ENCODE measurements at places on chromosomes 5 and 9.

GRCh38 chr9:108863891-108864290 lies 1.8 kb downstream of the ACTL7A start:
- DNase-seq, result no peak

GRCh38 chr5:38029397-38030065 lies 189.7 kb upstream of the GDNF start:
- no peak for DNase-seq

- DNase-seq, result no peak
Measured at GRCh38 chr5:32458880-32459495, 14.4 kb upstream of the ZFR start.

- no peak for DNase-seq
Measured at GRCh38 chr5:117249086-117249815, 674.6 kb upstream of the SEMA6A start.

- no peak for DNase-seq
Measured at GRCh38 chr5:18051953-18052352, 417.7 kb downstream of the TAF11L14 start.

GRCh38 chr9:124834591-124834990 lies 18.7 kb upstream of the WDR38 start:
- DNase-seq, result peak; percentile 72

DNA sequence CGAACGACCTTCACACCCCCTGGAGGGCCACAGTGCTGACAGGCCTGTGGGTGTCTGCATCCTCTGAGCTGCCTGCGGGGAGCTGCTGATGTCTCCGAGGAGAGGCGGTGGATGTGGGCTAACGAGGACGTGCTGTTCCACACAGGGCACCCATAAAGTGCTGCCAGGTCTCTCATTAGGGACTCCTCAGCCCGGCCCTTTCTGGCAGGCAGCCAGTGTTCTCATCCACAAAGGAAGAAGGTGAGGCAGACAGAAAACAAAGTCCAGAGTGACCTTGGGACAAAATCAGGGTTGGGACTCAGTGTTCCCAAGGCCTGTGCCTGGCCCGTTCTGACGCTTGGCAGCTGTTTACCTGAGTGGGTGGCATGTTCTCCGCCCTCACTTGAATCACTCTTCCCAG lies 29.3 kb downstream of the CARTPT start:
- no peak for DNase-seq

DNA sequence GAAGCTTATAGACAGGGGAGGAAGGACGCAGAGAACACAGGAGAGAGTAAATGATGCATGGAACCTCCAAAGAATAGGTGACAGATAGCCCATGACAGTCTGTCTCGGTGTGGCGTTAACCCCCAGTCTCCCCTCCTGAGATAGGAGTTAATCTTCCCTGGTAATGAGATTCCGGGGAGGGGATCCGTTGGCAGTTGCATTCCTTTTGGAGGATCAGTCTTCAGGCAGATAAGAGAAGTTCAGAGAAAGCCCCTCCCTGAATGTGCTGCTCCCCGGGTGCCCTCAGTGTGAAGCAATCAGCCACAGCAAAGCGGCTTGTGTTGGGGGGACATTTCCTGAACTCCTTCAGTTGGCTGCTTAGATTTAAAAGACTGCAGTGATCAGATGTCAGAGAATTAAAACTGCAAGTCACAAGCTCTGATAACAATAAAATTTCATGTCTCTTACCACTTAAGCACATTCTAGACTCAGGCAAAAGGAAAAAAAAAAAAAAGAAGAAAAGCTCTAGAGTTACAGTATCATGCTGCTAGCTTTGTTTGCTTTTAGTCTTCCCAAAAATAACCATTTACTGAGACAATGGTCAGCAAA lies 121.1 kb downstream of the EGFLAM start:
- no peak for DNase-seq

- DNase-seq, result no peak
Measured at GRCh38 chr5:63812693-63813092, 149.6 kb downstream of the HTR1A start.

GRCh38 chr9:115207003-115207836 lies 89.3 kb upstream of the TNC start:
- DNase-seq, result peak; percentile 72

DNA sequence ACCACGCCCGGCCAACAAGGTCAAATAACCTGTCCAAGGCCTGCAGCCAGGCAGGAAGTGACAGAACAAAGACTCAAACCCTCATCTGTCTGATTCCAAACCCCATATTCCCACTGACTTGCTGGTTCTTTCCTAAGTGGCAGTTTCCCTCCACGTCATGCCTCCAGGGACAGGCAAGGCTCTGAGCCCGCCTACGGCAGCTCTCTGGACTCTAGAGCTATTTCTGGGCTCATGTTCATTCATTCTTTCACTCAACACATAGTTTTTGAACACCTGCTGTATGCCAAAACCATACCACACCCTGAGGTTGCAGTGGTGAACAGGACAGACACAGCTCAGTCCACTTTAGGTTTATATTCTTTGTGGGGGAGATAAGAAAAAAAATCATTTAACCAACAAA lies 5.2 kb upstream of the FBP1 start:
- DNase-seq, result no peak

DNA sequence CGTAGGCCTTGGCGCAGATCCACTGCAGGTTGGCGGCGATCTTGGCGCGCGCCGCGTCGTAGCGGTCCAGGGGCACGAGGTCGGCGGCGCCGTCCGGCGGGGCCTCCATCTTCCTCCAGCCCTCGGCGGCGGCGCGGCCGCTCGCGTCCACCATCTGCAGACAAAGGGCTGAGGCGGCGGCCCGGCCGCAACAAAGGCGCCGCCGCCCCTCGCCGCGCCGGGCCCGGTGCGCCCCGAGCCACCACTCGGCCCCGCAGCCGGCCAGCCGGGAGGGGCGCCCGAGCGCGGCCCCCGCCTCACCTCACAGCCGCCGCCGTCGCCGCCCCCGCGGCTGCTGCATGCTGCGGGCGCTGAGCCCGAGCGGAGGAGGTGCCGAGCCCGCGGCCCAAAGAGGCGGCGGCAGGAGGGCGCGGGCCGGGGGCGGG lies 328 bp downstream of the CAMSAP1 start:
- DNase-seq, result peak; percentile 53

DNA sequence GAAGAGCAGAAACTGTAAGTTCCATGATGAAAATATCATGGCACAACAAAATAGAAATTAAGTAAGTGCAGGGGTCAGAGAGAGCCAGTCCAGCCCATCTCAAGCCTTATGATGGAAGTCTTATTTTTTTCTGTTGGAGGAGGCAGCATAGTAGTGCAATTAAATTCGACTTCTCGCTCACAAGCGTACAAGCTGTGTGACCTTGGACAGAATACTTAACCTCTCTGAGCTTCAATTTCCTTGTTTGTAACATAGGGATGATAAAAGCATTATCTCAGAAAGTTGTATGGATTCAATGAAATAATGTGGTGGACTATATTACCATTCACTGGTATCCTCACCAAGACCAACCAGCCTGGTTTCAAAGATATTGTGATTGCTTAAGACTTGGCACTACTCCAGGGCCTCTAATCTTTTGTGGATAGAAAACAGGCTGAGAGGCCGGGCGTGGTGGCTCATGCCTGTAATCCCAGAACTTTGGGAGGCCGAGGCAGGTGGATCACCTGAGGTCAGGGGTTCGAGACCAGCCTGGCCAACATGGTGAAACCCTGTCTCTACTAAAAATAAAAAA lies 26.8 kb upstream of the MVB12B start:
- no peak for DNase-seq

DNA sequence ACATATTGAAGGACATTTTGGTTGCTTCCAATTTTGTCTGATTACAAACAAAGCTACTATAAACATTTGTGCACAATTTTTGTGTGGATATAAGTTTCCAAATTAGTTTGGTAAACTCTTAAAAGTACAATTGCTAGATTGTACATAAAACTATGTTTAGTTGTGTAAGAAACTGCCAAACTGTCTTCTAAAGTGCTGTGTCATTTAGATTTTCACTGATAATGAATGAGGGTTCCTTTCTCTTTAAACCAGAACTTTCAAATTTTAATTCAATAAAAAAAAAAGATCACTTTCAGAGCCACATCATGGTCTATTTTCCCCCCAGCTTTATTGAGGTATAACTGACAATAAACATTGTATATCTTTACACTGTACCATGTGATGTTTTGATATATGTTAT lies 74.0 kb upstream of the TRPC7 start:
- DNase-seq, result no peak

DNA sequence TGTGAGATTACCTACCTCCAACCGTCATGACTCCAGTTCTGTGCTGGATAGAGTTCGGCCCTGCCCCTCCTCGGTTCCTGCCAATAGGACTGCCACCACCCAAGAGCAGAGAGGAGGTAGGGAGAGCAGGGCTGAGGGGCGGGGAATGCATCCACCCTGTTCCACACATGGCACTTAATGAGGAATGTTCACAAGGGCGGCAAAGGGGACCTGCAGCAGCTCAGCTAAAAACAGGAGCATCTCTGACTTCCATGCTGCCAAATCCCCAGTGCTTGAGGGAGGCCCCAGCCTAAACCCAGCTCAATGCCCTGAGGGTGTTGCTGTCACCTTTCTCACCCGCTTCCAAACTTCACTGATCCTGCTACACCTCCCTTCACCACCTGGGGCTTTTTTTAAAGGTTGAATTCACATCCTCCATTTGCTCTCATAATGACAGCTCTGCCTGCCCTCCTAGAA lies 7.8 kb upstream of the DELE1 start:
- DNase-seq, result no peak

GRCh38 chr5:133327946-133328401 lies 276.2 kb downstream of the HSPA4 start:
- no peak for DNase-seq

DNA sequence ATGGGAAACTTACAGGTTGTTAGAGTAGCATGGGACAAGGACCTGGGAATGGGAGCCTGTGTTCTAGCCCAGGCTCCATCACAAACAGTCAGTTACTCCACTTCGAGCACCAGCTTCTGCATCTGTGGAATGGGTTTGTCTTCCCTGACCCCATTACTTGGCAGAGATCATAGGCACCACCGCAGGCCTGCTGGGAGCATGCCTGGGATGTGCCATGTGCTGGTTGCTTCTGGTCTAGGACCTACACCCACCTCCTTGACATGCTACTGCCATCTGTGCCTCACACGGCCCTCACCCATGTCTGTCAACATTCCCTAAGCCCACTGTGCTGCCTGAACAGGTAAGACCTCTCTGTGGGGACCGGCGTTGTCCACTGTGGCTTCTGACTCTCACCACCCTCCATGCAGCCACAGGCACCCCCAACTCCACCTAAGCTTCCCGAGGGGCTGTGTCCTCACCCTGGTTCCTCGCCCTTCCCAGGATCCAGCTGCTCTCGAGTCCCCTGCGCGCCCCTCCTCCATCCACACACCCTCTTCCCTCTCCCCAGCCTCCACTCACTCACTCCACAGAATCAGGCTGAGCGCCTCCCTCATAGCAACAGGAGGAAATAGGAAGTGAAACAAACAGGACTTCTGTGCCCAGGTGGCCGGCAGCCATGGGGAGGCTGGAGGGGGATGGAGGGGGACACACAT lies 85.9 kb upstream of the FAM120A start:
- no peak for DNase-seq

- no peak for DNase-seq
Measured at GRCh38 chr9:2311920-2312319, 296.8 kb downstream of the SMARCA2 start.

DNA sequence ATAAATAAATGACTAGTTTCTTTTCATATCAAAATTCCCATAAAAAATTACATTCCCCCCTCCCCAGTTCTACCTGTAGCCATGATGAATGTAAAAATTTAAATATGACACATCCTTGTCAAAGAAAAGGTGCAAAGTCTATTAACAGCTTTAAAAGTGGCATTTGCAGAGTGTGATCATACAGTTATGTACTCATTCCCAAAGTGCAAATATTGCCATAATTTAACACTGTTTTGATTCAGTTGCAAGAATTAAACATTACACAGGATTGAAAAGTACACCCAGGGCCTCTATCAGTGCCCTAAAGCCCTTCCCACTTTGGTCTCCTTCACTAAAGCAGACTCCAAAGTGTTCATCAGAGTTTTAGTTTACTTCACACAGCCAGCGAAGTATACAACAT lies 51.8 kb downstream of the RNF145 start:
- DNase-seq, result no peak

Data from ELR (cell line).